H1 (cell line): ENCODE measurements at places on chromosomes 4 and X. TPM values are rescaled to one million over a fixed set of nuclear protein-coding genes. Genes with fewer than 3 reads are reported as not detected.

DNA sequence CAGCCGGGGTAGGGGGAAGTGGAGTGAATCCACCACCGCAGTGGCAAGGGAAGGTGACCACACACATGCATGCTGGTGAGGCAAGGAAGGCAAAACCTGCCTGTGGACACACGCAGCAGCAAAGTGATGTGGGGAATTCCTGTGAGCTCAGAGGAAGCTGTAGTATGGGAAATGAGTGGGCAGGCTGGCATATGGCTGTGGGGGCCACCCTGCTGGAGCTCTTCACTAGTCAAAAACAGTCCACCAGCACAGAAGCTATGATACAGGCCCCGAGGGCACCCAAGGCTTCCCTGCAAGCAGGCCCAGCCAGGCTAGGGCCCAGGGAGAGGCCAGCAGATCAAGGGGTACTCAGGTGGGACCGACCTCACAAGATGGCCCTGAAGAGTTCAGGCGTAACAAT is 239.1 kb downstream of the CHM start:
- H3K4me1 ChIP-seq, result no peaks in the 10 kb centered on the region
- DNase-seq, result no peak
- H3K27me3 ChIP-seq, result no peaks in the 10 kb centered on the region
- no peak overlapping the region for H3K4me3 ChIP-seq

Gene TLR10
- not detected in 2 replicates for total RNA-seq

- H3K36me3 ChIP-seq, result no peaks in the 10 kb centered on the region; the same call in 1 of the 2 replicates
Measured at GRCh38 chr4:105387466-105387865, 86.4 kb downstream of the PPA2 start.

GRCh38 chrX:10939424-10939823 is 171.7 kb upstream of the HCCS start:
- H3K4me1 ChIP-seq, result no peaks in the 10 kb centered on the region
- H3K4me3 ChIP-seq, result no peak overlapping the region
- DNase-seq, result no peak
- no peak overlapping the region for H3K27ac ChIP-seq
- no peaks in the 10 kb centered on the region for H3K27me3 ChIP-seq

DNA sequence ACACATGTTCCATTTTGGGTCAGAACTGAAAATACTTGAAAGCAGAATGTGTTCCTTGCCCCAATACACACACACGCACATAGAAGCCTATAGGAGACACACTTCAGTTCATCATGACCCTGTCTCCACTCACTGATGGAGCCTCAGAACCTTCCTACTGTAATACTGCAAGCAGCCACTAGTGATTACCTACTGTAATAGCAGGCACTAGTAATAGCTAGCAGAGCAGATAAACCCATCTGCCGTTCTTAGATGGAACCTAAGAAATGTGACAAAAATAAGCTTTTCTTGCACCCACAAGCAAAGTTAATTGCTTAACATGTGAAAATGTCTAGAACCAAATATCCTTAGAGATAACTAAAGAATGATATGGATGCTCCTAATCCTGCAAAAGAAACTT is 13.6 kb downstream of the AMTN start:
- H3K4me1 ChIP-seq, result no peaks in the 10 kb centered on the region
- H3K27ac ChIP-seq, result no peak overlapping the region
- no peaks in the 10 kb centered on the region for H3K36me3 ChIP-seq
- no peak for DNase-seq
- no peaks in the 10 kb centered on the region for H3K27me3 ChIP-seq
- no peak overlapping the region for H3K4me3 ChIP-seq

GRCh38 chr4:185573651-185574199 is 38.4 kb upstream of the PDLIM3 start:
- no peaks in the 10 kb centered on the region for H3K36me3 ChIP-seq
- peak overlapping the region; percentile 53; the same call in 1 of the 2 replicates for H3K27ac ChIP-seq
- H3K4me1 ChIP-seq, result peaks cover 5% of the 10 kb centered on the region
- H3K27me3 ChIP-seq, result no peaks in the 10 kb centered on the region

DNA sequence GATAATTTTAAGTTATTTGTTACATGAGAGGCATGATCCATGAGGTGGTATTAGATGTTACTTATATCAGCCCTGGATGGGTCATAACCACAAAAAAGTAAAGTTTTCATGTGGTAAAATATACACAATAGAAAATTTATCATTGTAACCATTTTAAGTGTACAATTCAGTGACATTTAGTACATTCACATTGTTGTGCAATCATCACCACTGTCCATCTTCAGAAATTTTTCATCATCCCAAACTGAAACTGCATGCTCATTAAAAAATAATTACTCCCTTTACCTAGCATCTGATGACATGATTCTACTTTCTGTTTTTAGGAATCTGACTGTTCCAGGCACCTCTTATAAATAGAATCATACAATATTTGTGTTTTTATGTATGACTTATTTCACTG is 11.2 kb downstream of the GK2 start:
- H3K36me3 ChIP-seq, result no peaks in the 10 kb centered on the region
- H3K4me3 ChIP-seq, result no peak overlapping the region
- no peak for DNase-seq
- H3K4me1 ChIP-seq, result no peaks in the 10 kb centered on the region
